ENCODE measurements at places on chromosomes 1 and 21.
A peak's percentile ranks its signal among the peaks of the same experiment; 100 is the strongest.

- DNase-seq, result no peak
Measured at GRCh38 chr1:215459136-215459535, 108.0 kb upstream of the KCTD3 start.

GRCh38 chr1:41975850-41976569 lies 57.3 kb upstream of the HIVEP3 start:
- peak; percentile 17 for DNase-seq

- no peak for DNase-seq
Measured at GRCh38 chr1:54887665-54888071, 673 bp upstream of the DHCR24 start.

DNA sequence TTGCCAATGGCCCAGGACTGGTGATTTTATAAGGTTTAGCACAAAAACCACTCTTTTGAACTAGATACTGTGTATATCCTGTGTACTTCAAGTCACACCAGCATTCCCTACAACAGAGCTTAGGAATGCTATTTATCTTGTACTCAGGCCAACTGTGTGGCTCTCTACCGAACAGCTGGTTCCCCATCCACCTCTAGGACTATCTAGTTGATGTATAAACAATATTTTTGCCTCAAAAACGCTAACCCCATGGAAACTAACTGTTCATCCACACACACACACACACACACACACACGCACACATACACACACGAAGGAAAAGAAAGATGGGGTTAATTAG lies 28.7 kb upstream of the SLC45A3 start:
- no peak for DNase-seq

GRCh38 chr1:26607186-26607585 lies 77.6 kb downstream of the RPS6KA1 start:
- DNase-seq, result no peak

Data from esophagus muscularis mucosa (tissue), 4 donors.